ENCODE measurements at places on chromosomes 5 and 9.

DNA sequence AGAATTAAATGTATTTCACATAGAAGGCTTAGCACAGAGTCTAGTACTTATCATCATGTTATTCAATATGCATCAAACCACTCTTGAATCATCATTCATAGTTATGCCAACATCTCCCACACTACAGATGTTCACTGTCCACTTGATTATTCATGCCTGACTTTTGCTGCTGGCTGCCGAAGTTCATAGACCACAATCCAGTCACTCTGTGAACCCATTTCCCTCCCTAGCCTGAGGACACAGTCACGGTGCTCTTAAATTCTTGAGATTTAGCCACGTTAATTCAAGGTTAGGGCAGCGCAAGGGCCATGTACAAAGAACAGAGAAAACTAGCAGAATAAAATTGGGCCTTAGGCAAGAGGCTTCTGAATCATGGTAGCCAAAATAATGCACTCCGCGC is 32.4 kb downstream of the ABCA1 start:
- no peak for DNase-seq

DNA sequence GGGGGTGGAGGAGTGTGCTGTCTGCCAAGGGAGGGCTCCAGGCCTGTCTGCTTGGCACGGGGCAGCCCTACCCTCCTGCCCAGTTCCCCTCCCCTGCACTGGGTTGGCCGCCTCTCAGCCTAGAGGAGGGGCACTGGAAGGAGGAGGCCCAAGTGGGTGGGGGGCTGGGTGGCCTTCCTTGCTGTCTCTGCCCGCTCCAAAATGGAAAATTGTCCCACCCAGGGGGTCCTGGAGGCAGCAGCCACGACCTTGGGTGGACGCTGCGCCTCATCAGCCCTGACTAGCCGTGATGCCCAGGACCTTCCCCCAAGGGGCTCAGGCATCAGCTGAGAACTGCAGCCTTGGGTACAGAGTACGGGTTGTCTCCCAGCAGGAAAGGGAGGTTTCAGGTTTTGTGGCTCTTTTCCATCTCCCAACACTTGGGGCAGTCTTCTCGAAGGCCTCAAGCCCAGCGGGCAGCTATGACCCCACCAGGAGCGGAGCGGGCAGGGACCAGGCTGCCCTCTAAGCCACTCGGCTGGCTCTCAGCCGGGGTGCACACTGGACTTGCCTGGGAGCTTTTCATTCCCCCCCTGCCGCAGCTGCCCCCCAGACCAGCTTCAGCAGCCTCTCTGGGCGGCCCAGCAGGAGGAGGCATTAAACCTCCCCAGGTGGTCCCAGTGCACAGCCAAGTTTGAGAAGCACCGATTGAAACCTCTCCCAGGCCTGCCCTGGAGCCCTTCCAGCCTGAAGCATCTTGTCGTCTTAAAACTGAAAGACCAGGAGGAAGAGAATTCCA is 20.6 kb downstream of the NTNG2 start:
- DNase-seq: no peak

- DNase-seq: no peak
Observed at GRCh38 chr9:136493567-136493971, 10.7 kb upstream of the SEC16A start.

DNA sequence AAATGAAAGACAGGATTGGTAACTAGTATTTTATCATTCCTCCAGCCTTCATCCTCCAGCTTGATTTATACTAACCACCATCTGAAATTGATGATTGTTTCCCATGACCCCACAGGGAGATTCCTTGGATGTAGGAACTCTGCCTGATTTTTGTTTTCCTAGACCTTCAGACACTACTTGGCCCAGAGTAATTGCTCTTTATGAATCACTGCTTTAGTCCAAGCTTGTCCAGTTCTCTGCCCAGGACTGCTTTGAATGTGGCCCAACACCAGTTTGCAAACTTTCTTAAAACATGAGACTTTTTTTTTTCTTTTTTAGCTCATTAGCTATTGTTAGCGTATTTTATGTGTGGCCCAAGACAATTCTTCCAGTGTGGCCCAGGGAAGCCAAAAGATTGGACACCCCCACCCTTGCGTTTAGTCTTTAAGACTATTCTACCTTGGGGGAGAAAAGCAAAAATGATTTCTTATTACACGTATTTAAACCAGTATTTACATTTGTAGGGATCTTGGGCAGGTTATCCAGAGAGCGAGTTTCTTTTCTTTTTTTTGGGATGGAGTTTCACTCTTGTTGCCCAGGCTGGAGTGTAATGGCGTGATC is 18.4 kb downstream of the BASP1 start:
- no peak for DNase-seq

- DNase-seq: no peak
Observed at GRCh38 chr5:36181774-36182173, 29.9 kb downstream of the SKP2 start.

GRCh38 chr5:150441813-150442698 is 7.5 kb downstream of the RPS14 start:
- DNase-seq: no peak

DNA sequence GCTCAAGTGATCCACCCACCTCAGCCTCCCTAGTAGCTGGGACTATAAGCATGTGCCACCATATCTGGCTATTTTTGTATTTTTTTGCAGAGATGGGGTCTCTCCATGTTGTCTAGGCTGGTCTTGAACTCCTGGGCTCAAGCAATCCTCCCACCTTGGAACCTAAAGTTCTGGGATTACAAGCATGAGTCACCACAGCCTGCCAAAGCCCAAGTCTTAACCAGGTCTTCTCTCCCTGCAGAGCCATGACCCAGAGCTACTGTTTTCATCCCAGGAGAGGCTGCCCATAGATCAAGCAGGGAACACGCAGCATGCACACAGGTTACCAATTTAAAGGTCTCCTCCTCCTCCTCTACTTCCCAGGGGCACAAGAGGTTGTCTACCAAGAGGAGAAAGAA is 29.7 kb downstream of the PCDHGC5 start:
- DNase-seq: no peak

GRCh38 chr5:112883192-112883591 is 22.1 kb downstream of the SRP19 start:
- no peak for DNase-seq

DNA sequence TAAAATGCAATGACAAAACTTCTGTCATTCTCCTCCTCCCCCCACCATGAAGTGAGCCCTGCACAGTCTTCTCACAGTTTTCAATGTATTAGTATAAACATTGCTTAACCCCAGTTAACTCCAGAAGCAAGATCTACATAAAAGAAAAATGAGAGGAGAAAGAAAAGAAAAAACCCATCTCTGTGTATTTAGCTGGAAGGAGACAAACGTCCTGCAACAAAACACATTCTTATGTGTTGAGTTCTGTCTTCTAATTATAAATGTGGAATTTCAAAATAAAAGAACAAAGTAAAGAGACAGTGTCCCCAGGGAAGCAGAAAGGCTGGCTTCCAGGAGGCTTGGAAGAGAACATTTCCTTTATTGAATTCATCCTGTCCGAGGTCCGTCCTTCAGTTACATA is 491.9 kb upstream of the TUSC1 start:
- DNase-seq: no peak

DNA sequence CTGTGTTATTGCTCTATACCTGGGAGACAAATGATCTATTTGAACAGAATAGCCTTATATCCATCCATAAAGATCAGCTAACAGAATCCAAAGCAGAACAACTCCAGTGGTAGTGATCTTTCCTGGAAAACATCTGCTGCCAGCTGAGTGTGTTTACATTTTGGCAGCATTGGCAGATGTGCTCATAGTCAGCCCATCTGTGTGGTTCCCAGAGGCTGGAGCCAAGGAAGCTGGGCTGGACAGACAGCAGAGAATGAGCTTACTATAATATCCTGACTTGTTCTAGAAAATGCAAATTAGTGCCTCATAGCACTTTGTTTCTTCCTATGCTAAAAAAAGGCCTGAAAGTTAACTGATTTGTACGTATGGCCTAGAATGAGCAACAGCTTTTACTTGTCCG is 99.7 kb downstream of the ST8SIA4 start:
- DNase-seq: no peak

GRCh38 chr9:112327718-112328450 is 5.5 kb downstream of the PTBP3 start:
- no peak for DNase-seq

DNA sequence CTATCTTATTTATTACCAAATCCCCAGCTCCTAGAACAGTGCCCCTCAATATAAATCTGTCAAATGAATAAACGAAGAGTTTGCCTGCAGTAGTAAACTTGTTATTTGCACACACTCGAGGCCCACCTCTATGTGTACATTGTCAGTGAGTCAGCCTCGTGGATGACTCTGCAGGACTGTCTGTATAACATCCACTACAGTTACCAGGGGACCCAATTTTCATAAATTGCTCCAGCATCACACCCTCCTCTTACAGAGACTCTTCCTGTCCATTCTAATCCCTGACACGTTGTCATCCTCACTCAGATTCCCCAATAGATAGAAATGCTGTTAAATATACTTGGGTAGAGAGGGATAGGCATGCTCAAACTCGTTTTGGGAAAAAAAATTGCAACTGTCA is 478.5 kb downstream of the RAB3C start:
- no peak for DNase-seq

- peak; percentile 47 for DNase-seq
Observed at GRCh38 chr5:96703384-96703920, 41.3 kb downstream of the CAST start.

DNA sequence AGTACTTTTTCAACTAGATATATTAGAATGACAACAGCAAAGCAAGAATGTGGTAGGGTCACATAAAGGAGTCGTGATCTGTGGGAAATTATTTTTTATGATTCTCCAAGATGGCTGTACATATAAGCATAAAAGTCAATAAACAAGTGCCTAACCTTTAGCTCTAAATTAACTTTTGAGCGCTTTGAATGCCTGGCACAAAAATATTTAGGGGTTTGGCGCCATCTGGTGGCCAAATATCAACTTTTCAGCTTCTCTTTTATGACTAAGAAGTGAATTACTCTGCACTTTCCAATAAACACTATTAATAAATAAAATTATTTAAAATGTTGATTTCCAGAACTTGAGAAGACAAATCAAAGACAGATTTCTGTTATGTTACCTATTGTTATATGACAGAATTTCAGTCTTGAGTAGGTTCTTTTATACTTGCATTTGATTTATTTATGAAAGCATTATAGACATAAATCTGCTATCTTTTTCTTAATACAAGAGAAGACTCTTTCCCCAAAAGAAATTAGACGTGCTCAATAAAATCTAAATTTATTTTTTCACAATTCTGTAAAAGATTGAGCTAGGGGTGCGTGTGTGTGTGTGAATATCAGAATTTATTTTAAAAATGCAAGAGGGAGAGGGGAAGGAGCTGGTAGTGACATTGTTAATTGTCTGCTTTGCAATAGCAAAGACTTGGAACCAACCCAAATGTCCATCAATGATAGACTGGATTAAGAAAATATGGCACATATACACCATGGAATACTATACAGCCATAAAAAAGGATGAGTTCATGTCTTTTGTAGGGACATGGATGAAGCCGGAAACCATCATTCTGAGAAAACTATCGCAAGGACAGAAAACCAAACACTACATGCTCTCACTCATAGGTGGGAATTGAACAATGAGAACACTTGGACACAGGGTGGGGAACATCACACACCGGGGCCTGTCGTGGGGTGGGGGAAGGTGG is 36.7 kb upstream of the ARRDC3 start:
- DNase-seq: peak; percentile 40

- DNase-seq: no peak
Observed at GRCh38 chr5:180179442-180180420, 29.3 kb downstream of the RASGEF1C start.

GRCh38 chr5:157160001-157160400 is 6.1 kb downstream of the GARIN3 start:
- DNase-seq: no peak

GRCh38 chr5:93610581-93611272 is 27.7 kb downstream of the NR2F1 start:
- no peak for DNase-seq

GRCh38 chr9:131484051-131484445 is 18.7 kb upstream of the POMT1 start:
- DNase-seq: no peak

- no peak for DNase-seq
Observed at GRCh38 chr9:132015866-132016265, 63.8 kb downstream of the MED27 start.

- no peak for DNase-seq
Observed at GRCh38 chr5:169590602-169591001, 7.0 kb downstream of the SPDL1 start.

DNA sequence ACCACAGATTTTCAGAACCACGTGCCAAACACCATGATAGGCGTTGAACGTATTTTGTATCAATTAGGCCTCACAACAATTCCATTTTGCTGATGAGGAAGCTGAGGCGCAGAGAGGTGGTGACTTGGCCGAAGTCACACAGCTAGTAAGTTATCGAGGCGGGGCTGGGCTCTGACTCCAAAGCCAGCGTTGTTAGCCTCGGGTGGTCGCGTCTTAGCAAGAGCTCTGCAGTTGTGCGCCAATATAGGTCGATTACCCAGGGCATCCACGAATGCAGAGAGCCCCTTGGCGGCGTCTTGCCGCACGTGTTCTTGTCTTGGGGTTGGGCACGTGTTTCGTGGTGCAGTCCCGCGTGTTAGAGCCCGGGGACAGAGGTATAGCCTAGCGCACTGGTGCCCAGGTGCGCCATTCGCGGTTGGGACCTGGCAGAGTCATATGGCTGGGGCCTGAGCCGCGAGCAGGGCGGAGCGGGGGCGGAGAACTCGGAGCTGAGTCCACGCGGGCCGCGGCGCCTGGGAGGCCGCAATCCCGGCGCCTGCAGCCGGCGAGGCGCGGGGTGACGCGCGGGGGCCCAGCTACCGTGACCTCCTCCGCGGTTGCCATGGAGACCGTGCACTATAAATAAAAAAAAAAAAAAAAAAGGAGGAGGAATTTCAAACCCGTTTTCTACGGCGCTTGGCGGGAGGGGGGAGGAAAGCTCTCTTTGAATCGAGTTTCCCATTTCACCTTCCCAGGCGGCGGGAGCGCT is 62.3 kb downstream of the CXXC5 start:
- DNase-seq: no peak

- no peak for DNase-seq
Observed at GRCh38 chr5:5592541-5592940, 170.1 kb downstream of the ICE1 start.

- no peak for DNase-seq
Observed at GRCh38 chr5:141338538-141339306, at the start of gene PCDHGA2. Gene PCDHGA2, plus strand, starts transcription at chr5:141338760.
